GM13976 (cell line): ENCODE measurements at places on chromosomes 11 and 22.
A peak's percentile ranks its signal among the peaks of the same experiment; 100 is the strongest.

DNA sequence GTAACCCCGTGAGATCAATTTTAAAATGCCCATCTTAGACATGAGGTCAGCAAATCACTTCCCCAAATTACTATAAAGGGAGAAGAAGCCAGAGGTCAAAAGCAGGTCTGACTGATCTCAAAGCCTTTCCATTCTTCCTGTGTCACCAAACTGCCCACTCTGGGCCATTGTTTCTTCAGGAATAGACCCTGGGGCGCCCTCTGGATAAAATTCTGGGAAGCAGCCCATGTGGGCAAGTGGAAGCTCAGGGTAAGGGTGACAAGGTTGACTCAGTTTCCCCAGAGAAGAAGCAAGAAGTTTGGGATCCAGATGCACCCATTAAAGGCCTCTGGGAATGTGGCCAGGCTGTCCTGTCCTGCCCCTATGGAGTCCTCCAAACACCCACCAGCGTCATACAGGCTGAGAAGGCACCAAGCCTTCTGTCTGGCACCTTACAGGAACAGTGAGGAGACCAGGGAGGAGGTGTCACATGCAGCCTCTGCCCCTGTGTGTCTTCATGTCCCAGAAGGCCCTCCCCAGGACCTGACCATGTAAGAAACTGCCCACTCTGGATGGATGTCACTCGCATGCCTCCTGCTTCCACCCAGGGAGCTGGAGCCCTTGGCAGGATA lies 50.1 kb downstream of the CHST1 start:
- DNase-seq, result no peak

DNA sequence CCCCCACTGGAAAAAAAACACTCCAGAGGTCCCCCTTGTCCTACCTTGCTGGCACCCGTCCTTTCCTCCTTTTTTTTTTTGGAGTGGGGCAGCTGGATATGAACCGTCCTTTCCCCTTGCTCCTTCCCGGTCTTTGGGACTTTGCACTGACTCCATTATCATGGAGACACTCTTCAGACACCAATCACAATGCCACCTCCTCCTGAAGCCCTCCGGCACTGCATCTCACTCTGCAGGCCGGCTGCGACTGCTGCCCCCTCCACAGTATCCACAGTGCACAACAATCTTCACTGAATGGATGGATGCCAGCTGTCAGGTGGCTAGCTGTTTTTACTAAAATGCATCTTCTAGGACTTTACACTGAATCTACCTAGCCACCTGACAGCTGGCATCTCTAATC lies 12.7 kb upstream of the RGL4 start:
- no peak for DNase-seq

GRCh38 chr11:46421257-46421880 lies 29.8 kb upstream of the CHRM4 start:
- no peak for DNase-seq

DNA sequence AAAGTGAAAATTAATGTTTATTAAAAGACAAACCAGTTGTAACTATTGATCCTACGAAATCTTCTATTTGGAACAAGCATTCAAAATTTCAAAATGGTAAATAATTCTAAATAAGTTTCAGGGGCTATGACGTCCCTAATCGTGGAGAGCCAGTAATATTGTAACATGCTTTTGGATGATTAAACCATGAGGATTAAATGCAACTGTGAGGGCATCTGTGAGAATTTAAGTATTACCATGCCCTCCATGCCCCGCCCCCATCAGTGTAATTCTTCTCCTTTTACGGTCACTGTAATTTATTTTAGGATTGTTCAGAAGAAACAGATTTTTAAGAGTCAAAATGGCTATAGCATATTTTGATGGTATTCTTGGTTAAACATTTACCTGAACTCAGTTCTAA lies 133.2 kb downstream of the APOL5 start:
- no peak for DNase-seq

DNA sequence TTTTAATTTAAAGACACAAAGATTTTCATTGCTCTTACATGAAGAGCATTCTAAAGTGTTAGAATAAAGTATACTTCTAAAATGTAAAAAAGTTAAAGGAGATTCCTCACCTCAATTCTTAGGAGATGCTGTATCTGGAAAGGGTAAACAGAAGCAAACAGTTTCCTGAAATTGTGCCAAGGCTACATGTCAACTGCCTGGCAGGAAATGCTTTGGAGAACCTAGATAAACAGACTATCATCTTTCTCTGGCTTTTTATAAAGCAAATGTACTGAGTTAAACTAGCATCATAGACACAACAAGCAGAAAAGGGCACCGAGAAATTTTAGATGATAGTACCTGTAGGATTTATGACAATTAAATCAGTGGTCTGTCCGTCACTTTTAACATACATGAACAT lies 24.7 kb upstream of the AKIP1 start:
- no peak for DNase-seq

GRCh38 chr11:112025707-112026106 lies 499 bp downstream of the DLAT start:
- peak; percentile 41 for DNase-seq

- DNase-seq, result no peak
Observed at GRCh38 chr11:85787809-85788760, 22.9 kb downstream of the SYTL2 start.

GRCh38 chr22:48559647-48560388 lies 1267.9 kb downstream of the BRD1 start:
- DNase-seq, result no peak

DNA sequence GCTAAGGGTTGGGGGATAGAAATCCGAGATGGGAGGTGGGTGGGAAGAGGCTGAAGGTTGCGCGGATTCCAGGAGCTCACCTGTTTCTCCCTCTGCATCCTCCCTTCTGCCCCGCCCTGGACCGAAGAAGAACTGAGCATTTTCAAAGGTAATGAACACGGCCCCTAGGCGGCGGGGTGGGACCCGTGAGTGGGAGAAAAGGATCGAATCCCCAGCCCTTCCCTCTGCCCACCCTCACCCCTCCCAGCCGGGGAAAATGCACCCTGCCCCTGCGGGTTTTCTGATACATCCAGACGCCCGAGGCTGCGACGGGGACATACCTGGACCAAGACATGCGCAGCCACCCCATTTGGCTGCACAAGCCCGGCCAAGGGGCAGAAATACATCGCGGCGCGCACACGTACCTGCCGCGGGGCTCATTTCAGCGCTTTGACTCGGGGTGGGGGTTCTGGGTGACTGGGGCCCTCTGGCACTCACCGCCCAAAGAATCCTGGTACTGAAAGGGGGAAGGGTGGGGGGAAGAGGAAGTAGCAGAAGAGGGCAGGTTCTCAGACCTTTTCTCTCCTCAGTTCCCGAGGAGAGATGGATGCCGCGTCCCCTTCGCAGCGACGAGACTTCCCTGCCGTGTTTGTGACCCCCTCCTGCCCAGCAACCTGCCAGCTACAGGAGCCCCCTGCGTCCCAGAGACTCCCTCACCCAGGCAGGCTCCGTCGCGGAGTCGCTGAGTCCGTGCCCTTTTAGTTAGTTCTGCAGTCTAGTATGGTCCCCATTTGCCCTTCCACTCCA lies 6.0 kb downstream of the VSIG2 start:
- peak; percentile 76 for DNase-seq

GRCh38 chr11:112658431-112658878 lies 302.8 kb upstream of the NCAM1 start:
- no peak for DNase-seq

- DNase-seq, result no peak
Observed at GRCh38 chr22:32341122-32341740, 16.4 kb upstream of the RFPL3 start.

DNA sequence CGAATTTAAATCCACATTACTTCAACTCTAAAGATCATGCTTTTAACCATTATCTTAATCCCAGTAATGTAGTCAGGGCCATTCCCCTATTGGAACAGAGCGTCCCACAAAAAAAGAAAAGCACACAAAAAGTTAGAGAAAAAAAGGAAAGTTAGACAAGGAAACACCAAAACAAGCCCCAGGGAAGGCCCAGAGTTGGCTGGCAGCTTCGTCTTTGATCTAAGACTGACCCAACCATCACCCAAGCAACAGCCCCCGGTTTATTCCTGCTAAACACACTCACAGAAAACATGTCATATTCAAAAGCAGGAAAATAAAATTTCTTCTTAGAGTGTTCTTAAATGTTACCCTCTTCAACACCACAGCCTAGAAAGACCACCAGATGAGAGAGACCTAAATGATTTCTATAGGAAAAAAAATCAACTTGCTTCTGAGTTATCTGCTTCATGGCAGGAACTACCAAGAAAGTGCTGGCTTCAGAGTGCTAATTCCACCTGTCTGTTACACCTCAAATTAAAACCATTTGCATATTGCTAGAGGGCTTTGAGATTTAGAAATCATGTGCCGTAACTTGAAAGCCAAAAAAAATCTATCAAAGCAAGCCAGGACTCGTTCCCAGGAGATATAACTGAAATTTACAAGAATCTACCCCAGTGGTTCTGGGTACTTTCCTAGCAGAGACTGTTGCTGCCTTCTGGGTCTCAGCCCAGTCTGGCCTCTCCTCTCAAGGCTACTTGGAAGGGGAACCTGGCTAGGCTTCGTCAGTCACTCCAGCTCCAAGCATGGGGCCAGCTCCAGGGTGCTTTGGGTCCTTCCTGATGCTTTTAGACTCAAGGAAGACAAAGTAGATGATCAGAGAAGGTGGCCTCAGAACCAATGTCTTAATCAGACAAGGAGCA lies 31.2 kb downstream of the POU2AF3 start:
- no peak for DNase-seq

DNA sequence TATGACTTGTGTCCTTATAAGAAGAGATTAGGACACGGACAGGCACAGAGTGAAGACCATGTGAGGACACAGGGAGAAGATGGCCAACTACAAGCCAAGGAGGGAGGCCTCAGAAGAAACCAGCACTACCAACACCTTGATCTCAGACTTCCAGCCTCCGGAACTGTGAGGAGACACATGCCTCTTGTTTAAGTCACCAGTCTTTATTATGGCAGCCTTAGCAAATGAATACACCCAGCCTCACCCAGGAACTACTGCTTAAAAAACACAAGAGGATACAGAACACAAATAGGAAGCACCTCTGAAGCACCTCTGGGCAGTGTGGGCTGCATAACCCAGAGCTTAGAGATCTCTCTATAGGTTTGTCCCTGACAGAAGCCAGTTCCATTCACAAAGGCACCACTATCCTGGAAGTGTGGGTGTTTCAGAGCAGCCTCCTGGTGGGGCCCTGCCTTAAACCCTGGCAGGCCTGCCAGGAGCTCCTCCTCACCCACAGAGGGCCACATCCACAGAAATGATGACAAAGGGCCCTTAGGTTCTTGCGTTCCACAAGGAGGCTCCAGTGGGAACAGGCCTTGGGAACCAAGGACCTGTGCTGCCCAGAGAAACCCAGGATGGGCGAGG lies 58.8 kb downstream of the CHRDL2 start:
- no peak for DNase-seq

DNA sequence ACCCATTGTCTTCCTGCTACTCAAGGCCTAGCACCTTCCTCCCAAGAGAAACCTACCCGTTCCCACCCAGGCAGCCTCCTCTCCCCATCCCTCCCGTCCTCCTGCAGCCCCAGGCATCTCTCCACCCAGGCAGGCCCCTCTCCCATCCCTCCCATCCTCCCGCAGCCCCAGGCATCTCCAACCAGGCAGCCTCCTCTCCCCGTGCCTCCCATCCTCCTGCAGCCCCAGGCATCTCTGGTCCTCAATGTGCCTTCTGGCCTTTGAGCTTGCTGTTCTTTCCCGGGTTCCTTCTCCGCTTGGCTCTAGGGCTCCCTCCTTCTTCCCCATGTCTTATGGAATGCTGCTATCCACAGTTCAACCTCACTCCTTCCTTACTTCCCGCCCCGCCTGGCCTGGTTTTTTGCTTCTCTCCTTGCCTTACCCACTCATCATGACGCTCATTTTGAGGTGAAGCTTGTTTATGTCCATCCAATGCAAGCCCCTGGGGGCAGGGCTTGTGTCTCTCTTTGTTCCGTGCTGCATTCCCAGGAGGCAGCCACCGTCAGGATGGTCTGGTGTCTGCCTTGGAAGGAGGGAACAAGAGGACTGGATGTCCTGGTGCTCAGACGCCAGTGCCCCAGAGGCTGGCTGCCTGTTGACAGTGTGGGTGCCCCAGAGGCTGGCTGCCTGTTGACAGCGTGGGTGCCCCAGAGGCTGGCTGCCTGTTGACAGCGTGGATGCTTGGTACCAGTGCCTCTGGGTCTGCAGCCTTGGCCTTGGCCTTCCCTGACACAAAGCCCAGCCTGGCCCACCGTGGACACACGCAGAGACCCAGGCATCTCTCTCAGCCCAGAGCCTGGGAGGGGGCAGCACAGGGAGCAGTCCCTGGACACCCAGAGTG lies 815.7 kb downstream of the BRD1 start:
- DNase-seq, result no peak

- no peak for DNase-seq
Observed at GRCh38 chr11:106389101-106389500, 311.6 kb downstream of the AASDHPPT start.

DNA sequence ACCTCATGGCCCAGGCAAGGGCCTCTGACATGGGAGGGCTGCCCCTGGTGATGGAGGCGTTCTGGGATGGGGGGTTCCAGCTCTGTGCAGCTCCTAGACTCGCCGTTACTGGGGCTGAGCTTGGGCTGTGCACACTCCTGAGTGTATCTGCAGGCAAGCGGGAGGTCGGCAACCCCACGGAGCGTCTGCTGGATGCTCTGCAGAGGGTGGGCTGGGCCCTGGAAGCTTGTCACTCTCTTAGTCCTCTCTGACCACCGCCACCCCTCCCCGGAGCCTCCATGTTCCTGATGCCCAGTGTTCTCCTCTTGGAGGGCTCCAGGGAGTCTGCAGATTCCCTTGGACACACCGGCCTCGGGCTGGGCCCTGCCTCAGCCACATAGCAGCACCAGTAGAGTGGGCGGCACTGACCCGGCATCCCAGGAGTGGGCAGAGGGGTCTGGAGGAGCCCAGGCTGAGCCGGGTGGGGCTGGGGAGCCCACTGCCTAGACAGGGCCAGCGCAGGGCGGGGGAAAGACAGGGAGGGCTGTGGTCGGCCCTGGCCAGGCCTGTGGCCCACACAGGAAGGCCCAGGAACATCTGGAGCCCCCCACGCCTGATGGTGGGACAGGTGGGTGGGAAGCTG lies 20.6 kb upstream of the MUC5B start:
- peak; percentile 66 for DNase-seq

- DNase-seq, result no peak
Observed at GRCh38 chr11:38330578-38330977, 1732.5 kb upstream of the RAG2 start.

GRCh38 chr11:125404157-125404810 lies 91.8 kb downstream of the FEZ1 start:
- DNase-seq, result no peak

GRCh38 chr22:23591201-23591791 lies 11.2 kb upstream of the IGLL1 start:
- peak; percentile 76 for DNase-seq

DNA sequence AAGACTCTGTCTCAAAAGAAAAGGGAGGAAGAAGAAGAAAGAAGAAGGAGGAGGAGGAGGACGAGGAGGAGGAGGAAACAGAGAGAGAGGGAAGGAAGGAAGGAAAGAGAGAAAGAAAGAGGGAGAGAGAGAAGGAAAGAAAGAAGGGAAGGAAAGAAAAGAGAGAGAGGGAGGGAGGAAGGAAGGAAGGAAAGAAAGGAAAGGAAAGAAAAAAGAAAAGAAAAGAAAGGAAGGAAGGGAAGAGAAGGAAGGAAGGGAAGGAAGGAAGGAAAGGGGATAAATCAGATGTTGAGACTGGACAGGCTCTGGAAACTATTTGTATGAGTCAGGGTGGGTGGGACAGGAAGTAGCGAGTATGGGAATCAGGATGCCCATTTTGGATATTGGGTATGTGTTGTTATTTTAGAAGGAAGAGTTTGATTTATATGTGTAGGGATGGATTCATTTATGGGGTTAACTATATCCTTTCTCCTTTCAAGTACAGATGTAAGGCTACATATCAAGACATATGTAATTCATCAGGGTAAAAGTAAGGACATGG lies 6.0 kb upstream of the RPL3 start:
- DNase-seq, result no peak

- DNase-seq, result no peak
Observed at GRCh38 chr11:20355221-20356219, 8.0 kb upstream of the HTATIP2 start.

- no peak for DNase-seq
Observed at GRCh38 chr11:78041843-78042440, 18.9 kb upstream of the KCTD14 start.
